ENCODE measurements at places on chromosomes 16 and 17.

- DNase-seq = no peak
Observed at GRCh38 chr17:61335105-61335844, 64.4 kb upstream of the TBX2 start.

GRCh38 chr17:28573966-28574480, 2.7 kb downstream of the ALDOC start:
- no peak for DNase-seq

GRCh38 chr17:82006468-82007227, 16.0 kb downstream of the CENPX start:
- DNase-seq = no peak

DNA sequence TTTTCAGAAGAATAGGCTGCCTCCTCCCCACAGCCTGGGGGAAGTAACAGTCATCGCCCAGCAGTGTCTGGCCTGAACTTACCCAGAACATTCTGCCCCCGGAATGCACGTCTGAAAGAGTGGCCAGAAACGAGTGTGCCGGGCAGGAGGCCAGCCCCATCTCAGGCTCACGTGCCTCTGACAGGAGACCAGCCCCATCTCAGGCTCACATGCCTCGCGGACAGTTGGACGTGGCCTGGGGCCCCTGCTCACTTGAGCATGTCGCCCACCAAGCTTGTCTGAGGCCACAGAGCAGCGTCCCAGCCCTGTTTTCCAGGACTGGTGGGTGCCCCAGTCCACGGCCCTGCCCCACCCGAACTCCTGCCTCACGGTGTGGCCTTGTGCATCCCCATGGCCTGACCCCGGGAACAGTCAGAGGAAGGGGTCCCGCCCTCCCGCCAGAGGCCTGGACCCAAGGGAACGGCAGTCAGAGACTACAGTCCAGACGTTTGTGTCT, 16.3 kb upstream of the CDH15 start:
- no peak for DNase-seq

GRCh38 chr17:18968345-18968744, 16.4 kb downstream of the SLC5A10 start:
- no peak for DNase-seq

DNA sequence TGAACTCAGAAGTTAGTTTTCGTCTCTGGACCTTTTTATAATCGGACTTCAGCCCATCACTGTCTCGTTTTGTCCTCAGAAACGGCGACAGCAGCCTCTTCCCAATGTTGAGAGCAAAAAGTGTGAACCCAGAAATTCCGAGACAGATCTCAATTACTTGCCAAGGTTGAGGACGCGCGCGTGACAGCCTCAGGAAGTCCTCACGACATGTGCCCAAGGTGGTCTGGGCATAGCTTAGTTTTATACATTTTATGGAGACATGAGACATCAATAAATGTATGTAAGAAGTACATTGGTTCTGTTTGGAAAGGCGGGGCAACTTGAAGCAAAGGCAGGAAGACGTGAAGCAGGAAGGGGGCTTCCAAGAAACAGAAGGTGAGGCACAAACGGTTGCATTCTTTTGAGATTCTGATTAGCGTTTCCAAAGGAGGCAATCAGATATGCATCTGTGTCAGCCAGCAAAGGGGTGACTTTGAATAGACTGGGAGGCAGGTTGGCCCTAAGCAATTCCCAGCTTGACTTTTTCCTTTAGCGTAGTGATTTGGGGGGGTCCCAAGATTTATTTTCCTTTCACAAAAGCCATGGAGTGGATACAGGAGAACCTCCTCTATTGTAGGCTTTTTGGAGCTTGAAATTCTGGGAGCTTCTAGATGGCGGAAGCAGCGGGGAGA, 583 bp upstream of the ZNF747 start:
- DNase-seq = no peak

DNA sequence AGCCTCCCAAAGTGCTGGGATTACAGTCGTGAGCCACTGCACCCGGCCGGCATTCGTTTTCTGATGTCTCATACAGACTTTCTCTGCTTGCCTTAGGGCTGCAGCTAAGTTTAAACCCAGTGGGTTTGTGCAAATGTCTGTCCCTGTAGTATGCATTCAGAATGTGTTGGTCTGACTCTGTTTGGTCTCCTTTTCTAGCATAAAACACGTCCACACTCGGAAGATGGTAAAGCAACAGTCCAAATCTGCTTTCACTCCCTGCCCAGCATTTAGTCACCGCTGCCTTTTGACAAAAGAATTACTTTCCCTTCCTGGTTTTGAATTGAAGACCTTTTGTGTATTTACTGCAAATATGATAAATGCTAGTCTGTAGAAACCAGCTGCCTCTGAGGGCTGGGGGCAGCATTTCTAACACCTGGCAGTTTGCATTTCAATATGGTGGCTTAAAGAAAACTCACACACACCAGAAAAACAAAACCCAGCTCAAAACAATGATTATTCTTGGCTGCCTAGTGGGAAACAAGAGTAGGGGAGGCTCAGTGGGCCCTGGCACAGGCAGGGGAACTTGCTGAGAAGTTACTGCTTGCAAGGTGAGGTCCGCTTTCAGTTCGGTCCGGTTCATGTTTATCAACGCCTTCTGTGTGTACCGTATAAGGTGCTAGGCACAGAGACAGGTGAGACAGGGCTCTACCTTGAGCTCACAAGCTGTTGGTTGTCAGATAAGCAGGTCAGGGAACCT, 56.9 kb downstream of the MSI2 start:
- DNase-seq = no peak

GRCh38 chr17:82864713-82865248, 25.0 kb upstream of the ZNF750 start:
- DNase-seq = no peak

- peak; percentile 52 for DNase-seq
Observed at GRCh38 chr17:40303009-40303657, 5.8 kb upstream of the RARA start.

DNA sequence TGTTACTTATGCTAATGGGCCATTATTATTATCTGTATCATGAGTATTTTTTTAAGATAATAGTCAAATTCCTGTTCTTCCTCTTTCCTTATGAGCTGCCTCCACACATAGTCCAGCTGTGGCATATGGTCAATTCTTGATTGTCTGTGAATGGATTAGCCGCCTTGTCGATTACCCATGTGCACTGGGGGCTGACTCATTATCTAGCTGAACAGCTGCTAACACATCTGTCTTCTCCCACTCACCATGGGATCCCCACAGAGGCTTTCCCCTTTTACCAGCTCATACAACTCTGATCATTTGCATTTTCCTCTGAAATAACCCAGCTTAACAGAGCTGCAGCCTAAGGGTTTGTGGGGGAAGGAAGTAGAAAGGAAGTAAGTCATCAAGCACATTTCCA, 915.0 kb downstream of the CDH11 start:
- DNase-seq = no peak

- DNase-seq = no peak
Observed at GRCh38 chr17:9948928-9949327, 43.9 kb upstream of the RCVRN start.

- peak; percentile 92 for DNase-seq
Observed at GRCh38 chr17:28710861-28711722, 596 bp downstream of the PROCA1 start.

DNA sequence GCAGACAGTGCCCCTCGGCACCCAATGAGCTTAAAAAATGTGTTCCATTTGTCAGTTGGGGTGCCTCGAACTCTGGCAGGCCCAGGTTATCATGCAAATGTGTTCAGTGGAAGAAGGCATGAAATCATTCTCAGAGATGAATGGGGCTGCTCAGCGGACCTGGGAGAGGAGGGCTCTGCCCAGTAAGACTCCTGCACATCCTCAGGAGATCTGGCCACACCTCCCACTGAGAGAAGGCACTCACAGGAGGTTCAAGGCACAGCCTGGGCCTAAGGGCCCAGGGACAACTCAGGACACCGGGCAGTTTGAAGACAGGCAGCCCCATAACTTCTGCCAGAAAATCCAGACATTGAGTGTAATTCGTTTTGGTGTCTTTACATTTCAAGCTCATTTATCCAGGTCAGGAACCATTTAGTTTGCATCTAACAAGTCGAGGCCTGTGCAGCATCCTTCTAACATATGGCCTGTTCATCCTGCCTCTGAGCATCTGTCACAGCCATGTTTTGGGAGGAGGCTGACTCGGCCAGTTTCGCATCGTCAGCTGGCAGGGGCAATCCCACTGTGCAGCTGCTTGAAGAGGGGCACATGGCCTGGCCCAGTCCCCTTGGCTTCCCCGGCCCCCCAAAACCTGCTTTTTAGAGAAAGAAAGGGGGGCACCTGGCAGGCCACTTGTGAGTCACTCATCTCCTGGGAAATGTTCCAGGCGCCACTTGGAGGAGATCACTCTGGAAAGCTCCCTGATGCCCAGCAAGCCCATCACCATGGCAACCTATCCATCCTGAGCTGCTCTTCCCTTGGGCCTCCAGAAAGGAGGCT, 31.2 kb upstream of the BCAR1 start:
- DNase-seq = no peak

- peak; percentile 70 for DNase-seq
Observed at GRCh38 chr17:412211-413015, 59.8 kb upstream of the RPH3AL start.

- DNase-seq = no peak
Observed at GRCh38 chr16:13453938-13454553, 465.9 kb upstream of the ERCC4 start.

DNA sequence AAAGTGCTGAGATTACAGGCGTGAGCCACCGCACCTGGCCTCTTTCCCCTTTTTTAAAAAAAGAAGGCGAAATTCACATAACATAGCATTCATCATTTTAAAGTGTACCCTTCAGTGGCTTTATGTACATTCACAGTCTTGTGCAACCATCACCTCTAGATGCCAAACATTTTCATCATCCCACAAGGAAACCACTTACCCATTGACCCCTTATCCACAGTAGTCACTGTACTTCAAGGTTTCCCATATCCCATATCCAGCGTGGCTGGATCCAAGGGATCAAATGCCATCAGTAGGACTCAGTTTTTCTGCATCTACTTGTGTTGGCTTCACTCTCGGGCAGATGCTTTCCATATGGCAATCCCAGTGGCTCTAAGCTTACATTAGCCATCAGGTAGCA, 50.3 kb downstream of the BMERB1 start:
- DNase-seq = no peak

- no peak for DNase-seq
Observed at GRCh38 chr17:69268543-69269014, 40.0 kb upstream of the ABCA10 start.

- DNase-seq = no peak
Observed at GRCh38 chr16:7422036-7422888, 89.6 kb downstream of the RBFOX1 start.

GRCh38 chr17:31513731-31514427, 122.4 kb downstream of the RAB11FIP4 start:
- DNase-seq = no peak

DNA sequence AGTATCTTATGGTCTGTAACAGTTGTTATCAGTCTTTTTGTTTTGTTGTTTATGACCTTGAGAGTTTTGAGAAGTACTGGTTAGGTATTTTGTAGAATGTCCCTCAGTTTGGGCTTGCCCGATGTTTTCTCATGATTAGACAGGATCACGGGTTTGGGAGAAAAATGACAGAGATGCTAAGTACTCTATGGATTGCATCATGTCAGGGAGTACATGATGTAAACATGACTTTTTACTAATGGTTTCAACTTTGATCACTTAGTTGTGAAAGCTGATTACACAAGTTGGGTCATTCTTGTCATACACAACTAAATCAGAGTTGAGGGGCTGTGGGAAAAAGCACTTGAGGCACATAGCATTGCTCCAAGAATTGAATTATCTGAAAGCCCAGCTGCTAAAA, 94.7 kb upstream of the SIAH1 start:
- no peak for DNase-seq

DNA sequence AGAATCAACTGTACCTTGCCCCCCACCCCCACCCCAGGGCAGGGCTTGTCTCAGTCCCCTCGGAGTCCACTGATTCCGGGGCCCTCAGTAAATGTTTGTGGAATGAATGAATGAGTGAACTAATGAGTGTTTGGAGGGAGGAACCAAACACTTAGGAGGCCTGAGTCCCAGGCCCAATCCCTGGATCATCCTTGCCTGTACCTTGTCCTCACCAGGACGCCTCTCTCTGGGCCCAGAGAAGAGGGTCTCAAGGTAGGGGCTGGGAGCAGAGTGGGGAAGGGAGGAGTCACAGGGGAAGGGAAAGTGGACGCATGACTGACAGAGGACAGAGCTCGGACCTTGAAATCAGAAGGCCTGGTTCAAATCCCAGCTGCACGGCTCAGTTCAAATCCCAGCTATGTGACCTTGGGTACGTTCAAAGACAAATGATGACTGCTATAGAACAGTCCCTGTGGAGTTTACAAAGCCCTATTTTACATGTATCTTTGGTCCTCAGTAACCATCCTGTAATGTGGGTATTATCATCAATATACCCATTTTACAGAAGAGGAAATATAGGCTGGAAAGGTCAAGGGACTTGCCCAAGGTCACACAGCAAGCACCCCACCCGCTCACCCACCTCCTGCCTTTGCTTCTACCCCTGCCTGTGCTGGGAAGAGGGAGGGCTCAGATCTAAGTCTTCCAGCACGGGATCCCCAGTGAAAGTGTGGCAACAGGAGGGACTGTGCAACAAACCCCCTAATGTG, 18.3 kb downstream of the SLC4A1 start:
- no peak for DNase-seq

- peak; percentile 69 for DNase-seq
Observed at GRCh38 chr17:42819939-42820535, 4.0 kb downstream of the BECN1 start.

GRCh38 chr17:64470625-64471024, 21.7 kb downstream of the MILR1 start:
- no peak for DNase-seq

DNA sequence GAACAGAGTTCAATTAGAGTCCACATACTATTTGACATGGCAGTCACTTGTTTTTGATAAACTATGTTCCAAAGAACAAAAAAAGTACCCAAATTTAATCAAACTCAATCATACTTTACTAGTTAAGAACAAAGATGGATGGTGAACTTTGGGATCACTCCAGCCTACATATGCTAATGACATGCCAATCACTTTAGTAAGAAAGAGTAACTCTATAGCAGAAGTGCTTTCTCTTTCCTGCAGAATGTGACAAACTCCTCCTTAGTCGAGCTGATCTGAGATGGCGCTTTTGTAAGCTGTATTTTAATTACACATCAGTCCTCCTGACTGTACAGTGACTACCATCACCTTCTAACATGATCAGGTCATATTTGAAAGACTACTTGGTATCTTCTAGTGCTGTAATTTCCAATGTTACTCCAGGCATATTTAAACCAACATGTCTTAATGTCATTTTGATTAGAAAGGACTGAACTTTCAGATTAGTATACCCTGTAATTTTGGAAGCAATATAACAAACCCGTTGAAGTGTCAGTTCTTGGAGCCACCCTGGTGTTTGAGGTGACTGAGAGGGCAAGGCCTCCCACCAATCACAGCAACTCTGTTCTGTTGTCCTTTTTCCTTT, 4.1 kb downstream of the NETO2 start:
- no peak for DNase-seq

All from activated naive CD4-positive, alpha-beta T cell treated with Interleukin-2 at 50 U/mL for 16 hours (primary cell).